ENCODE measurements at places on chromosomes 6 and 20.

- DNase-seq = peak; percentile 59
These were observed 881 bp downstream of the BICRAL start for GRCh38 chr6:42782689-42783176.

DNA sequence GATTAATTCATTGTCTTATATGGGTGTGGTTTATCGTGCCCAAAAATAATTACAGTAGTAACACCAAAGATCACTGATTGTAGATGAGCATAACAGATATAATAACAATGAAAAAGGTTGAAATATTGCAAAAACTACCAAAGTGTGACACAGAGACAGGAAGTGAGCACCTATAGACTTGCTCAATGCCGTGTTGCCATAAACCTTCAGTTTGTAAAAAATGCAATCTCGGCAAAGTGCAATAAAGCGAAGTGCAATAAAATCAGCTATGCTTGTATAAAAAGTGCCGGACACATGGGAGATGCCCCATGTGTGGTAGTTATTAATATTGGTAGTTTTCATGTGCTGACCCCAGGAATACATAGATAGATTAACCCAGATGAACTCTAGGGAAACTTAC lies 192.6 kb downstream of the NRN1 start:
- DNase-seq = no peak

DNA sequence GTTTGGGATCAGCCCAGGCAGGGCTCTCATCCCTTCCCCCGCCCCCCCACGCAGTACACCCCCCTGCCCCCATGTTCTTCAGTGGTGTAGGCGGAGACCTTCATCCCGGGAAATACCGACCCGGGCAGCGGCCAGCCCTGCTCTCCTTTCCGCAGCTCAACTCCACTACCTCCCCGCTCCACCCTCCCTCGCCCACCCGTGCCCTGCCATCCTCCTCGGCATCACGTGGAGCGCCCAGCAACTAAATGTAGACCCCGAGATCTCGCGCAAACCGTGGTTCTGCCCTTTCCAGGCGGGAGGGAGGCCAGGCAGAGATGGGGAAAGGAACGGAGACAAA lies 1932.2 kb upstream of the DEFB115 start:
- no peak for DNase-seq

- no peak for DNase-seq
These were observed 47.7 kb downstream of the ZNF831 start for GRCh38 chr20:59211208-59211765.
